ENCODE measurements at places on chromosomes 2 and 18. TPM values are rescaled to one million over a fixed set of nuclear protein-coding genes. Genes with fewer than 3 reads are reported as not detected.

- H3K4me3 ChIP-seq: no peak overlapping the region
- no peak overlapping the region for H3K27ac ChIP-seq
- no peak for DNase-seq
- H3K4me1 ChIP-seq: peaks cover 18% of the 10 kb centered on the region
- no peaks in the 10 kb centered on the region for H3K36me3 ChIP-seq
- H3K27me3 ChIP-seq: no peaks in the 10 kb centered on the region
Measured at GRCh38 chr2:134181219-134181618, 72.7 kb upstream of the MGAT5 start.

GRCh38 chr2:216775043-216775453, 79.7 kb upstream of the IGFBP5 start:
- H3K36me3 ChIP-seq: no peaks in the 10 kb centered on the region
- no peak overlapping the region for H3K27ac ChIP-seq
- peaks cover 15% of the 10 kb centered on the region for H3K4me1 ChIP-seq

GRCh38 chr2:169975221-169975620, 148.0 kb downstream of the UBR3 start:
- H3K27ac ChIP-seq: no peak overlapping the region
- H3K27me3 ChIP-seq: no peaks in the 10 kb centered on the region
- H3K4me3 ChIP-seq: no peak overlapping the region
- DNase-seq: no peak

GRCh38 chr2:134169788-134170187, 84.1 kb upstream of the MGAT5 start:
- no peaks in the 10 kb centered on the region for H3K36me3 ChIP-seq
- no peak overlapping the region for H3K4me3 ChIP-seq
- H3K27ac ChIP-seq: no peak overlapping the region
- peaks cover 26% of the 10 kb centered on the region for H3K4me1 ChIP-seq
- H3K27me3 ChIP-seq: no peaks in the 10 kb centered on the region

- no peaks in the 10 kb centered on the region for H3K27me3 ChIP-seq
- H3K4me1 ChIP-seq: no peaks in the 10 kb centered on the region
- H3K4me3 ChIP-seq: no peak overlapping the region
- H3K36me3 ChIP-seq: no peaks in the 10 kb centered on the region
- H3K27ac ChIP-seq: no peak overlapping the region
Measured at GRCh38 chr18:4755848-4756247, 300.7 kb upstream of the DLGAP1 start.

DNA sequence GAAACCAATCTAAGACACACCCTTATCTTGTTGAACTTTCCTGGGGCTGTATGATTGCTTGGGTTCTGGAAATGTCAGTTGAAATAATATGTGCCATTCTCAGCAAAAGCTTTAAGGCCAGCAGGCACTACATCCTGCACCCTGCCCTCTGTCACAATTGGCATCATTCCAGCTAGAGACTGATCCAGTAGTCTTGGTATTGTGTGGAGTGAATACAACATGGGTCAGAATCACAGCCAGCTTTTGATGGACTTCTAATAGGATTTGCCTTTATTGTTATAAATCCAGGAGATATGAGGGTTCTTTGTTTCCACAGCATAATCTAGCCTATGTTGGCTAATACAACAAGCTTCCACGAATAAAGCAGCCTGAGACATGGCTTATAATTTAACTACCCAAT, 617.0 kb upstream of the CDH2 start:
- H3K4me3 ChIP-seq: no peak overlapping the region
- no peaks in the 10 kb centered on the region for H3K36me3 ChIP-seq
- no peak for DNase-seq
- no peaks in the 10 kb centered on the region for H3K27me3 ChIP-seq
- no peak overlapping the region for H3K27ac ChIP-seq

DNA sequence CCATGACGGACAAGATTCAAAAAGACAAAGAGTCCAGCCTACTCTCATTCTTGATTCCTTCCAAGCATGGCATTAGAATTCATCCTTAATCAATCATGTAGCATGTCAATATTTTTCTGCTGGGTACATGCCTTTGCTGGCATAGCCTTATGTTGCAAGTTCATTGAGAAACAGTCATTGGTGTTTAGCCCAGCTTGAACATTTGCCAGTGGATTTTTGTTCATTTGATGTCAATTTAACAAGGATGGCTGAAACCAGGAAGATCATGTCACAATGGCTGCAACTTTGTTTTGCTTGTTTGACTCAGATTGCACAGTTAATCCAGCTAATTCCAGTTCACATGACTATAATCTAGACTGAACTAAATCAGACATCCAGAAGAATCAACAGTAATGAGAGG, 1132.2 kb downstream of the LRP1B start:
- H3K27ac ChIP-seq: no peak overlapping the region
- H3K4me3 ChIP-seq: no peak overlapping the region
- H3K27me3 ChIP-seq: no peaks in the 10 kb centered on the region

GRCh38 chr2:43737097-43737854, 36.6 kb upstream of the DYNC2LI1 start:
- DNase-seq: no peak
- no peaks in the 10 kb centered on the region for H3K27me3 ChIP-seq
- H3K4me3 ChIP-seq: no peak overlapping the region
- no peaks in the 10 kb centered on the region for H3K36me3 ChIP-seq

DNA sequence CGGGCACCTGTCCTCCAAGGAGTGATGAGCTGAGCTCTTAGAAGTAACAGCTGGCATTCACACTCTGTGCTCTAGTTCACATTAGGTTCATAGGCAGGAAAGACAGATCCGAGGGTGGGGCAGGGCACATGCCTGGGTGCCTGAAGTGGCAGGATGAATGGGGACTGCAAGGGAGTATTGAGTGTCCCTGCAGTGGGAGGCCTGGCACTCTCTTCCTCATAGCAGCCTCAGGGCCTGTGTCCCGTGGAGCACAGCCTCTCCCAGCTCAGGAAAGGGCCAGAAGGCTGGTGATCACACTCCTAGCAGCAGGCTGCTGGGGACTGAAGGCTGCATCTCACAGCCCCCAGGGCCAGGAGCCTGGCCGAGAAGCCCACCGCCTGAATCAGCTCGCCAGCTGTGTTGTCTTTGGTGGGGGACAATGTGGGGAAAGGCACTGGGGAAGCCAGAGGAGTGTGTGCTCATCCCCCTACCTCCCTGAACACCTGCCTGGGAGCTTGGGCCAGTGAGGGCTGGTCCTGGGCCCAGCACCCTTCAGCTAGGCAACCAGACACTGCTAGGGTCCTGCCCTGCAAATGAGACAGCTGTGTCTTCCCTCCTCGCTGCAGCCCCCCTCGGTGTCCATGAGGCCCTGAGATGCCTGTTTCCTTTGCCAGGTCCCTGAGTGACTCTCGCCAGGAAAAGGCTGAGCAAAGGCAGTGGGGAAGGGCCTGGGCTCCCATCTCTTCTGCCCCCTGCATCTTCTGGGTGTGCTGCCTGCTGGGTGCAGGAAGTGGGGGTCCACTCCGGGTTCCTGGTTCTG, 48.2 kb upstream of the HS6ST1 start:
- H3K36me3 ChIP-seq: no peaks in the 10 kb centered on the region
- H3K27ac ChIP-seq: no peak overlapping the region
- H3K4me1 ChIP-seq: peaks cover 17% of the 10 kb centered on the region
- H3K27me3 ChIP-seq: no peaks in the 10 kb centered on the region

DNA sequence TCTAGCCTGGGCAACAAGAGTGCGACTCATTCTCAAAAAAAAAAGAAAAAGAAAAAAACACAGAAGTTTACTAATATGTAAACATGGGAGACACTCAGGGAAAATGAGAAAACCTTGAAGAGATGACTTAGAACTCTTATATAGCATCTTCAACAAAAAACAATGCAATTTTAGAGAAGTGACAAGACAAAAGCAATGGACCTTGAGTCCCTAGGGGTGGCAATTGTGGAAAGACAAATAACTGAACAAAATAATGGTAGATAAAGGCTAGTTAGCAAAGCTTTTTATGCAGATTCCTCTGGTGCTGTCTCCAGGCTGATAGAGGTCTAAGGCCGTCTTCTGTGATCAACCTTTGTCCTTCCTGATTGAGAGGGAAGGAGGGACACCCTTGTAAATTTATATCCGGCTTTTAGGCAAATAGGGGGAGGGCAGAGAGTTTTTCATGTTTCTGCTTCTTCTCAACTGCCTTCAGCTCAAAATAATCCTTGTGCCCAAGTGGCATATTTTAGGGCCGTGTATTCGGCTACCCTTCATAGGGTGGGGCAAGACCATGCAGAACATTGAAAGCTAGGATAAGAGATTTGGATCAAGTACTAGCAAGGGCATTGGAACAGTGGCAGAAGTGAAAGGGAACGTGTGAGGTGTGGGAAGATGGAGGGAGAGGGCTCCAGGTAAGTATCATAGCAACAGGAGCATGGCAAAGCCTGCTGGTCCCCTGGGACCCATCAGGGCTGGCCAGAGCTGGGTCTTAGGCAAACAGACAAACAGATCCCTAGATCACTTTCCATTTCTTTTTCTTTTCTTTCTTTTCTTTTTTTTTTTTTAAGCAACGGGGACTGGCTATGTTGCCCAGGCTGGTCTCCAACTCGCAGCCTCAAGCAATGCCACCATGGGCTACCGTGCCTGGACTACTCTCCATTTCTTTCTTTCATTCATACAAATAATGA, 116.2 kb upstream of the STPG4 start:
- no peak overlapping the region for H3K4me3 ChIP-seq
- peaks cover 3% of the 10 kb centered on the region for H3K4me1 ChIP-seq
- peak overlapping the region; percentile 82 for H3K27ac ChIP-seq

DNA sequence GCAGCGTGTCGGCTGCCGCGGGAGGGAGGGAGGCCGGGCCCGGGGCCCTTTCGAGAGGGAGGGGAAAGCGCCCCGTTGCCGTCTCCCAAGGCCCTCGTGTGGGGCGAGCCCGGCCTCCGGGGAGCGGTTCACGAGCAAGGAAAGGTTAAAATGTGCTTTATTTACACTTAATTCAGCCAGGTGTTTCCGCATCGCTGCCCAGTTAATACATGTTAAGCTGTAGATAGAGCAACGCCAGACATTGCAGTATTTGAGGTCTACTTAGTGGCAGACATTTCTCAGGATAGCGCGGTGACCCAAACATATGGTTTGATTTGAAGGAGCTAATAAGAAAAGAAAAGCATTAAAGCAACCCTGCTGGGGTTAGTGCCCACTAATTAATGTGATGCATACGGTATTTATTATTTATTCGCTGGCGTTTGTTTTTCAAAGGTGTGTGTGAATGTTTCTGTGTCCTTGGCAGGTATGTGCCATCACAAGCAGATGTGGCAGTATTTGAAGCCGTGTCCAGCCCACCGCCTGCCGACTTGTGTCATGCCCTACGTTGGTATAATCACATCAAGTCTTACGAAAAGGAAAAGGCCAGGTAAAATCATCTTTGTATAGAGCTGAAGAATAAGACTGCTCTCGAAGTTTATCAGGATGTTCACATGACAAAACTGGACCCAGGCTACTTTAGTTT, 571 bp downstream of the EEF1B2 start:
- H3K36me3 ChIP-seq: peaks cover 25% of the 10 kb centered on the region
- DNase-seq: no peak
- H3K27ac ChIP-seq: peak overlapping the region; percentile 97
- peak overlapping the region; percentile 94 for H3K4me3 ChIP-seq
- H3K27me3 ChIP-seq: no peaks in the 10 kb centered on the region
- H3K4me1 ChIP-seq: peaks cover 33% of the 10 kb centered on the region

DNA sequence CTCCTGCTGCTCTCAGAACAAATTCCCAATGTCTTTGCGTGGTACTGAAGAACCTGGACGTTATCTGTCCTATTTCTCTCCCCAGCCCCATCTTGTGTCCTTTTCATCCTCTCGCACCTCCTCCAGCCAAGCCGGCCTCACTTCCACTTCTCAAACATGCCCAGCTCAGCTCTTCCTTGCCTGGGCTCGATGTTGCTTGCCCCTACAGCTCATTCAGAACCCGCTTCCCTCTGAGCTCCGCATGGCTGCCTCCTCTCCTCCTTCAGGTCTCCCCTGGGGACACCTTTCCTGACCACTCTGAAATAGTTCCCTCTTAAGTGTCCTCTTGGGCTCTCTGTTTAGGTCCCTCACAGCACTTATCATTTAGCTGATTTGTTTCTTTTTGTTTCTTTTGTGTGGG, 6.7 kb upstream of the SMARCAL1 start:
- H3K4me1 ChIP-seq: no peaks in the 10 kb centered on the region
- no peaks in the 10 kb centered on the region for H3K36me3 ChIP-seq
- DNase-seq: no peak
- H3K4me3 ChIP-seq: no peak overlapping the region
- H3K27me3 ChIP-seq: no peaks in the 10 kb centered on the region
- H3K27ac ChIP-seq: no peak overlapping the region

DNA sequence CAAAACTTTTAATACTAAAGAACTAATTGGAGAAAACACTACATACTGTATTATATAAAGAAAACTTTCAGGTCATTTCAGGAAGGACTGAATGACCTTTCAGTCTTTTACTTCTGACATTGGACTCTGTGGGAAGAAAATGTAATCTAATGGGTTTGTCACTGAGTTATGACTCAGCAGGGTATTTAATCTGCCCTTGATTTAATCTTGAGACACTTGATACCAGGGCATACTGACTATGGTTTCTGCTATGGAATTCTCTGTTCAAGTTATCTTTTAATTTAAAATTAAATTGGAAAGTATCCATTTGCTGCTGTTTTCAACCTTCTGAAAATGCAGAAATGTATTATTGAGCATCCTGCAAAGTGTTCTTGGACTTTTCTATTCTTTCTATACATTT, 354.2 kb upstream of the GALNT5 start:
- no peaks in the 10 kb centered on the region for H3K27me3 ChIP-seq
- no peaks in the 10 kb centered on the region for H3K4me1 ChIP-seq
- no peak overlapping the region for H3K4me3 ChIP-seq
- H3K27ac ChIP-seq: no peak overlapping the region

DNA sequence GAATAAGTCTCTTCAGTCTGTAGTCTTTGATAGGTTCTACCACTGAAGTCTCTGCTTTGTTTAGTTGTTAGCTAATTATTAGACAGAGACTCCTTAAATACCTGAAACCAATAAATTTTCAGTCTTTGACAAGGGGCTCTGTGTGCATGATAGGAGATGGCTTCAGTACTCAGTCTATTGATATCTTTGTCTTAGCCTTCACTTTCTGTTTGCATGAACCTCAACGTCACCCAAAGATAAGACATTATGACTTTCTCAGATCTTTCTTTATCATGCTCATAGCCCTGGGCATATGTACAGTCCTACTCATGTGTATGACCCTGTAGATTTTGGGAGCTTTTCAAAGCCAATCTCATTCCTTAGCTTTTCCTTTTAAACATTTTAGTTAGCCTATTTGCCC, 183.5 kb upstream of the GCFC2 start:
- DNase-seq: no peak
- H3K27ac ChIP-seq: no peak overlapping the region
- no peak overlapping the region for H3K4me3 ChIP-seq
- H3K36me3 ChIP-seq: no peaks in the 10 kb centered on the region
- H3K27me3 ChIP-seq: no peaks in the 10 kb centered on the region
- no peaks in the 10 kb centered on the region for H3K4me1 ChIP-seq

GRCh38 chr2:240269380-240269779, 128.9 kb upstream of the OTOS start:
- H3K36me3 ChIP-seq: no peaks in the 10 kb centered on the region
- H3K27ac ChIP-seq: no peak overlapping the region
- no peak overlapping the region for H3K4me3 ChIP-seq
- no peak for DNase-seq
- no peaks in the 10 kb centered on the region for H3K4me1 ChIP-seq

The PRPF40A gene
- 69.2 TPM for total RNA-seq

The NFATC1 gene
- 10.7 TPM for total RNA-seq

The NEURL3 gene
- total RNA-seq: not detected

The GALNT5 gene
- 1.1 TPM for total RNA-seq

The ACADL gene
- 3.9 TPM for total RNA-seq

Measured in sigmoid colon (tissue), 7 donors.